ENCODE measurements at places on chromosomes 12 and 14. TPM values are rescaled to one million over a fixed set of nuclear protein-coding genes. Genes with fewer than 3 reads are reported as not detected.

DNA sequence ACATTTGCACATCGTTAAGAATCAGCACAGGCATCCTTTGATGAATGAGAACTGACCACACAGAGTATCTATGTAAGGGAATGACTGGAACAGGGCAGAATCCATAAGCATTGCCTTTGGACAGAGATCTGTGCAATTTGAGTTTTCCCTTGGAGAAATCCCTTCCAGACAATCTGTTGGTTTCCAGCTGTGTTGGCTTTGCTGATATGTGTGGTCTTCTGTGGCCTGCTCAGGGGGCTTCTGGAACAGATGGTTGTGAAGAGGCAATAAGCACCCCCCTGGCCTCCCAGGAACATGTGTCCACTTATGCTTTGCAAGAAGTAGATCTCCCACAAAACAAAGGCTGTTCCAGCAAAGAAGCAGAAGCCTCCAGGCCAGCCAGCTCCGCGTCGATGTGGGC lies 111.4 kb upstream of the TMEM132C start:
- H3K27me3 ChIP-seq: no peaks in the 10 kb centered on the region
- H3K4me1 ChIP-seq: no peaks in the 10 kb centered on the region
- H3K36me3 ChIP-seq: no peaks in the 10 kb centered on the region
- no peak overlapping the region for H3K4me3 ChIP-seq

The TNFAIP2 gene
- 76.3 TPM for total RNA-seq

DNA sequence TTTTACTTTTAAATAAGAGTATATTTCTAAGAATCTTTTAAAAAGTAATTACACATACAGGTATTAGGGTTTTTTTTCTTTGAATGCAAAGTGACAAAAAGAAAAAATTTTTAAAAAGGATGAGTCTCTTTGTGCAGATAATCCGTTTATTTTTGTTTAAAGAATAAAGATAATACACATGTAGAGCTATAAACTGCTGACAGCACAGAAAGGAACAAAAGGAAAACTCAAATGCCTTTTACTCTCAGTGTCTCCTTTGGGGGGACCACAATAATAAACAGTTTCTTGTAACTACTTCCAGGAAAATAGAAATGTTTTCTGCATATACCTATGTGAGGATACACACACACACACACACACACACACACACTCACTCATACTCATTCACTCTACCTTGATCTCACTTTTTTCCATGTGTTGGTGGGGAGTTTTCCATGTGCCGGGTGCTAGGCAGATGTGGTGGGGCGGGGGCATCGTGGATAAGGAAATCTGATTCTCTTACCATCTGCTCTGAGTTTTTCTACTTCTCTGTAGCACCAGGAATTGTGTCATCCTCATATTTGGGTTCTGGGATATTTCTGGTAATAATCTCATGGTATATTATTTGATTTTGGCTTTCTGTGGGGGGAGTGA lies 58.1 kb downstream of the KCTD10 start:
- no peaks in the 10 kb centered on the region for H3K36me3 ChIP-seq
- H3K27ac ChIP-seq: no peak overlapping the region
- no peaks in the 10 kb centered on the region for H3K27me3 ChIP-seq
- DNase-seq: no peak
- no peaks in the 10 kb centered on the region for H3K4me1 ChIP-seq

The DHH gene
- not detected for total RNA-seq

- no peak overlapping the region for H3K27ac ChIP-seq
- no peaks in the 10 kb centered on the region for H3K4me1 ChIP-seq
- H3K27me3 ChIP-seq: peaks cover 59% of the 10 kb centered on the region
- H3K36me3 ChIP-seq: no peaks in the 10 kb centered on the region
Measured at GRCh38 chr14:93431036-93431670, 414 bp downstream of the UNC79 start.

The FLVCR2 gene
- 6.2 TPM for total RNA-seq

DNA sequence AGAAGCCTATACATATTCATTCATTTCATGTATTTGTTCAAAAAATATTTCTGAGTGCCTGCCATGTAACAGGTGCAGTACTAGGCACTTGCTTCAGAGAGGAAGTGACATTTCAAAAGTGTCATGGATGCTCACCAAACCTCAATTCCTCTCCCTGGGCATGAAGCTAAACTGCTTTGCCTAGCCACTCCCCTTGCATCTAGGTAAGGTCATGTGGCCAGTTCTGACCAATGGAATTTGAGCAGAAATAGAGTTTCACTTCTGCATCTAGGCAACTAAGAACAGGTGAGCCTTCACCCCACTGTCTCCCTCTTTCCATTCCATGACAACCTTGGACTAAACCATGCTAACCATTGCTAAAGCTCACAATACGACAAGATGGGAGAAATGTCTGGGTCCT lies 27.6 kb downstream of the TC2N start:
- H3K27me3 ChIP-seq: peaks cover 15% of the 10 kb centered on the region
- peaks cover 14% of the 10 kb centered on the region for H3K4me1 ChIP-seq
- DNase-seq: no peak
- H3K36me3 ChIP-seq: no peaks in the 10 kb centered on the region
- no peak overlapping the region for H3K27ac ChIP-seq
- H3K4me3 ChIP-seq: no peak overlapping the region

- H3K27me3 ChIP-seq: no peaks in the 10 kb centered on the region
- no peak overlapping the region for H3K4me3 ChIP-seq
- H3K4me1 ChIP-seq: peaks cover 31% of the 10 kb centered on the region
- H3K27ac ChIP-seq: no peak overlapping the region
- H3K36me3 ChIP-seq: peaks cover 14% of the 10 kb centered on the region
- DNase-seq: no peak
Measured at GRCh38 chr14:45091710-45092109, 7.8 kb downstream of the PRPF39 start.

DNA sequence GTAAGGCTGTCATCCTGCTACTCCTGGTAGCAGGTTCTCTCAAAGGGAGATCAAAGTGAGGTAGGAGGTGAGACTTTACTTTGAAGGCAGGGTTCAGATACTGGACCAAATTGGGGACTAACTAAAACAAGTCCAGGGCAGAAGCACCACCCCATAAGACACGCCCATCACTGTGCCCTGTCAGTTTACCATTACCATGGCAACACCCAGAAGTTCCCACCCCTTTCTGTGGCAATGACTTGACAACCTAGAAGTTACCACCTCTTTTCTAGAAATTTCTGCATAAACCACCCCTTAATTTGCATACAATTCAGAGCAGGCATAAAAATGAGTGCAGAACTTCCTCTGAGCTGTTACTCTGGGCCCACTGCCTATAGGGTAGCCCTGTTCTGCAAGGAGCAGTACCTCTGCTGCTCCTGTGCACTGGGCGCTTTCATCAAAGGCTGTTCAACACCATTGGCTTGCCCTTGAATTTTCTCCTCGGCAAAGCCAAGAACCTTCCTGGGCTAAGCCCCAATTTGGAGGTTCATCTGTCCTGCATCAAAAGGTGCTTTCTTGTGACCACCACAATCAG lies 64.8 kb upstream of the MAX start:
- H3K4me3 ChIP-seq: no peak overlapping the region
- H3K27ac ChIP-seq: no peak overlapping the region
- no peak for DNase-seq
- H3K27me3 ChIP-seq: peaks cover 19% of the 10 kb centered on the region
- H3K36me3 ChIP-seq: no peaks in the 10 kb centered on the region
- H3K4me1 ChIP-seq: no peaks in the 10 kb centered on the region

- peak; percentile 40 for DNase-seq
- no peak overlapping the region for H3K27ac ChIP-seq
- peaks cover 20% of the 10 kb centered on the region for H3K27me3 ChIP-seq
- H3K4me1 ChIP-seq: no peaks in the 10 kb centered on the region
- no peaks in the 10 kb centered on the region for H3K36me3 ChIP-seq
- H3K4me3 ChIP-seq: peak overlapping the region; percentile 54
Measured at GRCh38 chr12:27333403-27334009, 870 bp downstream of the BMAL2 start.

DNA sequence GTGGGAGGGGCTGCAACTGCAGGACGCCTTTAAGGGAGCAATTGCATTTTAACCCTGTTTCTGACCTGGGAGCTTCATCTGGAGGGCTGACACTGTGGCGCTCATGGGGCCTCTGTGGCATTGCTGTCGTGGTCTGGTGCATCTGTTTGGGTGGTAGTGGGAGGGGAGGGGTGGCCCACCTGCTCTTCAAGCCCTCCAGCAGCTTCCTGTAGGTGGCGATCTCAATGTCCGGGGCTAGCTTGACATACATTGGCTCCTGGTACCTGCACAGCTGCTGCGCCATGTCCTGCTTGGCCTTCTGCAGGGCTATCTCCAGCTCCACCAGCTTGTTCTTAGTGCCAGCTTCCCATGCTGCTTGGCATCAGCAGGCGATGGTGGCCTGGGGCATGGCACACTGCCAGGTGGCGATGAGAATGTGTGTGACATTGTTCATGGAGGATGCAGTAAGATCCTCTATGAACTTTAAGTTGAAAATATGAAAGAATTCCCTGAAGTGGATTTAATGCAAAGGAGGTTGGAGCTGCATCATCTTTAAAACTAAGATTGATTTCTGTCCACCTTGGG lies 7.7 kb upstream of the KRT82 start:
- no peaks in the 10 kb centered on the region for H3K27me3 ChIP-seq
- no peak overlapping the region for H3K27ac ChIP-seq

GRCh38 chr14:92587700-92588085 lies 74.1 kb downstream of the RIN3 start:
- peak overlapping the region; percentile 66 for H3K27ac ChIP-seq
- no peak for DNase-seq
- no peak overlapping the region for H3K4me3 ChIP-seq
- no peaks in the 10 kb centered on the region for H3K36me3 ChIP-seq
- H3K4me1 ChIP-seq: peaks cover 24% of the 10 kb centered on the region

The VASH1 gene
- total RNA-seq: 3.3 TPM

- H3K27me3 ChIP-seq: no peaks in the 10 kb centered on the region
- no peak for DNase-seq
- no peaks in the 10 kb centered on the region for H3K4me1 ChIP-seq
- no peak overlapping the region for H3K27ac ChIP-seq
- no peak overlapping the region for H3K4me3 ChIP-seq
- H3K36me3 ChIP-seq: no peaks in the 10 kb centered on the region
Measured at GRCh38 chr12:30146561-30146960, 362.8 kb upstream of the TMTC1 start.

- no peak overlapping the region for H3K27ac ChIP-seq
- H3K36me3 ChIP-seq: no peaks in the 10 kb centered on the region
- no peaks in the 10 kb centered on the region for H3K27me3 ChIP-seq
- peaks cover 7% of the 10 kb centered on the region for H3K4me1 ChIP-seq
- H3K4me3 ChIP-seq: no peak overlapping the region
Measured at GRCh38 chr14:81331229-81332021, 68.7 kb downstream of the STON2 start.

DNA sequence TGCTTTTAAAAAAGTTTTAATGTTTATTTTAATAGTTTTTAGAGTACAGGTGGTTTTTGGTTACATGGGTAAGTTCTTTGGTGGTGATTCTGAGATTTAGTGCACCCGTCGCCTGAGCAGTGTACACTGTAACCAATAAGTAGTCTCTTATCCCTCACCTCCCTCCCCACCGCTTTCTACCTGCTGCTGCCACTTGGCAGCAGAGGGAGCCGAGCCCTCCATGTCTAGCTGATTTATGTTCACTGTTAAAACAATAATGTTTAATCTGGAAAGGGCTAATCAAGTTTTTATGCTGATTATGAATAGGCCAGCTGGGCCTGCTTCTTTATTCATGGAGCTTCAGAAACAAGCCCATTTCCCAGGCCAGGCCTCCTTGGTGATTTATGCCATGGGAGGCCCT lies 73.1 kb downstream of the ADCK1 start:
- H3K27ac ChIP-seq: no peak overlapping the region
- no peaks in the 10 kb centered on the region for H3K36me3 ChIP-seq
- H3K4me3 ChIP-seq: no peak overlapping the region
- H3K27me3 ChIP-seq: no peaks in the 10 kb centered on the region
- H3K4me1 ChIP-seq: no peaks in the 10 kb centered on the region

DNA sequence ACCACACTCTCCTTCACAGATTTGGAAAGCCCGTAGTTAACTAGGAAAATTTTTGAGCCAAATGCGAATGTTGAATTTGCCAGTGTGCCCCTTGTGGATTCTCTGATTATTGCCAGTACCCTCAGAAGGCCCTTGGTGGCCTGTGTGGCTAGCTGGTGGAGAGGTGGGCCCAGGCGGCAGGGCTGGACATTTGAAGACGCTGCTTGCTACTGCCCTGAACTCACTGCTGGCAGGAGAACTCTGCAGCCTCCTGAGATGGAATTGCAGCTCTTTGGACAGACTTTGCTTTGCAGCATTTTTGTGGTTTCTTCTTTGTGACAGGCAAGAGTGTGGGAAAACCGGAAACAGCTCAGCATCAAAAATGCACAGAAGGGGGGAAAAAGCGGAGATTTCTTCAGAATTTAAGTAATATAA lies 97.6 kb downstream of the TGFB3 start:
- H3K27me3 ChIP-seq: no peaks in the 10 kb centered on the region
- DNase-seq: no peak
- H3K27ac ChIP-seq: no peak overlapping the region

GRCh38 chr12:55226523-55226922 lies 5.7 kb downstream of the OR10A7 start:
- H3K27me3 ChIP-seq: peaks cover 4% of the 10 kb centered on the region
- H3K27ac ChIP-seq: no peak overlapping the region
- H3K36me3 ChIP-seq: no peaks in the 10 kb centered on the region

The GARIN6 gene
- total RNA-seq: not detected

DNA sequence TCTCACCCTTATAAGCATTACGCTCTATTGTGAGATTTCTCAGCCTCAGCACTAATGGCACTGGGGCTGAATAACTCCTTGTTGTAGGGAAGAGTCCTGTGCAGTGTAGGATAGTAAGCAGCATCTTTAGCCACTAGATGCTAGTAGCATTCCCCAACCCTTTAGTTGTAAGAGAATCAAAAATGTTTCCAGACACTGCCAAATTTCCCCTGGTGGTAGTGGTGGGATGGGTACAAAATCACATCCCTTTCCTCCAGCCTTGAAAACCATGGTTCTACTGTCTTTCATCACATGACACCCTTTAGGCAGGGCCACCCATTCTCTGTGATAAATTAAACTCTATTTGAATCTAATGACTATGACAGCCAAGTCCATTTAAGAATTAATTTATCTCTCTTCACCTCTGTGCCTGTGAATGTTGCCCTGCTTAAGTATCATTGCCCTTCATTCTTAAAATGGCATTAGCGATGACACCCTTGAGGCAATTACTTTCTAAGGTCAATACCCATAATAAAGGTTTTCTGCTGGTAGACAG lies 199.4 kb downstream of the ANO4 start:
- no peaks in the 10 kb centered on the region for H3K4me1 ChIP-seq
- no peaks in the 10 kb centered on the region for H3K36me3 ChIP-seq
- H3K27ac ChIP-seq: no peak overlapping the region
- no peaks in the 10 kb centered on the region for H3K27me3 ChIP-seq

The TOMM20L gene
- not detected for total RNA-seq

The PRB2 gene
- not detected for total RNA-seq

- peaks cover 4% of the 10 kb centered on the region for H3K36me3 ChIP-seq
- no peak overlapping the region for H3K4me3 ChIP-seq
- no peak for DNase-seq
- H3K27me3 ChIP-seq: no peaks in the 10 kb centered on the region
Measured at GRCh38 chr14:81209167-81209836, 11.5 kb downstream of the GTF2A1 start.

DNA sequence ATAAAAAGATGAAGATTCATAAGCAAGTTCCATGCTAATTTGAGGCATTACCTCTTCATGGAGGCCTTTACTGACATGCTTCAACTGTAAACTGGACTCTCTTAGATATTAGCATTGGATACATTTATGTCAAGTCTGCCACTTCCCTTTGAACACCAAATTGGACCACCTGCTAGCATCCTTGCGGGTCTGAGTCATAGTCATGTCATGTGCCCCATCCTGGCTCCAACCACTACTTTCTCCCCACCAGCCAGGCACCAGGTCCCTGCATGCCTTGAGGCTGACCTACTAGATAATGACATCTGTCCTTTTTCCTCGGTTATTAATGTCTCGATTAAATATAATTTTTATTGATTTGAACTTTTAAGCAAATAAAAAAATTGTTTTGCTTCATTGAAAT lies 32.9 kb upstream of the EEA1 start:
- no peak for DNase-seq
- H3K4me3 ChIP-seq: no peak overlapping the region
- H3K4me1 ChIP-seq: no peaks in the 10 kb centered on the region
- no peaks in the 10 kb centered on the region for H3K27me3 ChIP-seq
- no peaks in the 10 kb centered on the region for H3K36me3 ChIP-seq
